Upper lobe of left lung (tissue), 6 donors: ENCODE measurements at places on chromosomes 6 and 20.

DNA sequence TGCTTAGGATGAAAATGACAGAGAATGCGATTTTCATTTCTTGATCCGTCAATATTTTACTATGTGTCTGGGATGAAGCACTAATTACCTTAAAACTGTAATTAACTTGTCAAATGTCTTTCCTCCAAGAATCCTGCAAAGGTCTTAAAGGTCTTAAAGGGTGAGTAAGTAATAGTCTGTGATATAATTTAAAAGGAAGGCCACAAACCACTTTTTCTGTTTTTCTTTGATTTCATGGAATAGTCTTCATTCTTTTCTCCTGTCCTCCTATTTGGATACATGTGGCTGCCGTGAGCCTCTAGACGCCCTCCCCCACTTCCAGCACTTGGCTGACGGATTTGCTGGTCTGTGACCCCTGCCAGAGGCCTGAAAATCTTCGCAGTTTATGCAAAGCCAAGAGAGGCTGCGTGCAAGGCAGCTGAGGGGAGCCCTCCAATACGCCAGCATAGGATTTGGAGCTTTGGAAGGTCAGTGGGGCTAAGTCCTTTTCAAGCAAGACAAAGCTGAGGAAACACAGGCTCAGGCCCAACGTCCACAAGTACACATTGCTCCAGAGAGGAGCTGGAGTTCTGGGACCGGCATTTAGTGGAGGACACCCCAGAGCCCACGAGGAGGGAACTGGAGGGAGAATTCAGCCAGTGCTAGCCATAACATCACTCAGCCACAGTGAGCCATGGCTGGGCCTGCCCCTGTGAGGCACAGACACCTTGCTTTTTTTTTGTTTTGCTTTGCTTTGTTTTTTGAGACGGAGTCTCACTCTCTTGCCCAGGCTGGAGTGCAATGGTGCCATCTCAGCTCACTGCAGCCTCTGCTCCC, 382.6 kb downstream of the SMOC2 start:
- DNase-seq, result no peak

- DNase-seq, result no peak
These were observed 77.0 kb downstream of the DTNBP1 start for GRCh38 chr6:15585760-15586214.

DNA sequence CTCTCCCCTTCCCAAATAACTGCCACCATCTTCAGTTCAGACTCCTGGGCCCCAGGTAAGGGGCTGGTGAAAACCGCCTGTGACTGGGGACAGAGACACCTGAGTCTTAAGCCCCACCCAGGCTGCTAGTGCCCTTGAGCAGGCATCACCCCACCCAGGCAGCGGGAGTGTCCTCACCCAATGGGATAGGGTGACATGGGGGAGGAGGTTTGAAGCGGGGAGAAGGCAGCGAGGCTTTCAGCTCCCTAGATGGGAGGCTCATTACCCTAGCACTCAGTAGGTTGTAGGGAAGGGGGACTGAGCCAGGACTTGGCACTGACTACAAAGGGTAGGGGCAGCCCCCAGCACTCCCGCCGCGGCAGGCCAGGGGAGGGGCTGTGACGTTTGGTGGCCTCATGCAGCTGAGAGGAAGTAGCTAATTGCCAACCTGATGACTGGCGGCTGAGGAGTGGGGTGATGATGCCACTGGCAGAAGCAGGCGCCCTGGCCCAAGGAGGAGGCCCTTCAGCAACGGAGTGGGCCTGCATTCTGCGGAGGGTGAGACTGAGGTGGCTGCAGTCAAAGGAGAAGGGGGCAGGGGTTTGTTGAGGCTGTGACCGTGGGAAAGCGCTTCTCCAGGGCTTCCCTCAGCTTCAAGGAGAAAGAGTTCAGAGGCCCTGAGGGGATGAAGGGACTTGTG, 126.9 kb downstream of the MRPL14 start:
- DNase-seq, result peak; percentile 89

- no peak for DNase-seq
These were observed 326.7 kb upstream of the NOX3 start for GRCh38 chr6:155782320-155782731.

DNA sequence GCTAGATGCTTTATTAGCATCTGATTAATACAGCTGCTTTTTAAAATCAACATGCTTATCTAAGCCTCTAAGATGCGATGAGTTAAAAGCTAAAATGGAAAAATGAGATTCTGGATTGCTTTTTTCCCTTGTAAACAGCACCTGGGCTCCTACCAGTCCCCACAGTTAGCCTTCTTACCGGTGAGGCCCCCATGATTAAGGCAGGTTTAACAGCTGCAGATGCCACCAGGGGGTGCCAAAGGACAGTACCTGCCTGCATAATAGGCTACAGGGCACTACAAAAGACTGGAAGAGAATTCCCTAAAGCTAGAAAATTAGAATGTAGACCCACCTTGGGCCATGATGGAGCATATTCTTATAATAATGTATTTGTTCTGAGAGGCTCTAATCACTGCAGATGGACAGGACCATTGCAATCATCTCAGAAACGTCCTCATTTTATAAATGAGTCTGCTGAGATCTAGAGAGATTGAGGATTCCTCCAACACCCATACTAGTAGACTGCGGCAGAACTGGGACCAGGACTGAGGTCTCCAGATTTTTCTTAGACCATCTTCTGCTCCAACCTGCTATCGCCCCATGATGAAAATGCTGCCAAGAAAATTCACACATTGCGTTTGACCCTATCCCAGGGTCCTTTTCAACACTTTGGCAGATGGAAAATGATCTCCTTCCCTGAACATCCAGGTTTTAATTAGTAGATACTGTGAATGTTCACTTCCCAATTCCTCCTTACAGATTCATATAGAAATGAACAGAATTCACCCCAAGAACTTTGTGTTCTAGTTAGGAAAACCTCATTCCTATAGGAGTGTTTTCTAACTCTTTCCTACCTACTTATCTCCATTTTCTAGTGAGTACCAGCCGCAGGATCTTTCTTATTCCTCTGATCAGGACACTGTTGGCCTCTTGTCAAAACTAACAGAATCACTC, 148.8 kb downstream of the RPS12 start:
- DNase-seq, result no peak

GRCh38 chr6:2173203-2173961, 72.0 kb downstream of the GMDS start:
- DNase-seq, result no peak

DNA sequence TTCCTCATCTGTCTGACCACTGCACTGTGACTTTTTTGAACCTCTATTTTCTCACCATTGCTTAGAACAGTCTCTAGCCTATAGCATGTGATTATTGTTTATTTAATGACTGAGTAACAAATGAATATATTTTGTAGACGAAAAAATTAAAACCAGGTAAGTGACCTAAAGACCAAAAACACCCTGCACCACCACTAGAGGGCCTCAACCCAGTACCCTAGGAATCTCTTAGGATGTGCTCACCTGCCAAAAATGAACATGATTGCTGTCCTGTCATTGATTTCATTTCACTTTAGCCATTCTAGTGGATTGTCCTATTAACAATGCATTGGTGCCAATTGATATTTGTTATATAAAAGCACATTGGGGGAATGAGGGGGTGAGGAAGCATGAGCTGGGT, 199.1 kb downstream of the COL9A1 start:
- no peak for DNase-seq

- DNase-seq, result no peak
These were observed 44.2 kb upstream of the SLC9A8 start for GRCh38 chr20:49768204-49769047.

- no peak for DNase-seq
These were observed 104.6 kb upstream of the FRMD1 start for GRCh38 chr6:168183613-168183970.

- no peak for DNase-seq
These were observed 142.9 kb upstream of the RNF217 start for GRCh38 chr6:124819346-124819745.

DNA sequence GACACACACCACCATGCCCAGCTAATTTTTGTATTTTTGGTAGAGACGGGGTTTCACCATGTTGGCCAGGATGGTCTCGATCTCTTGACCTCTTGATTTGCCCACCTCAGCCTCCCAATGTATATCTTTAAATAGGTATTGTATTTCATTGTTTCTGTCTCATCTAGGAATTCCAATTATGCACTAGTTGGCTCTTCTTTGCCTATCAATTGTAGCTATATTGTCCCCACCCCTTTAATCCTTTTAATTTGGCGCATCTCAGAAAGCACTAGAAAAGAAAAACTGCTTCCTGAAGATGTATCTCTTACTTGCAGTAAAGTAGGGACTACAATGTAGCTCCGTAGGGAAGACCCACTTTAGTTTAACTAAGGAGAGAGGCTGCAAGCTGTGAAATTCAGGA, 10.5 kb upstream of the MAVS start:
- no peak for DNase-seq

GRCh38 chr20:46267108-46268105, 40.9 kb downstream of the CDH22 start:
- DNase-seq, result no peak

DNA sequence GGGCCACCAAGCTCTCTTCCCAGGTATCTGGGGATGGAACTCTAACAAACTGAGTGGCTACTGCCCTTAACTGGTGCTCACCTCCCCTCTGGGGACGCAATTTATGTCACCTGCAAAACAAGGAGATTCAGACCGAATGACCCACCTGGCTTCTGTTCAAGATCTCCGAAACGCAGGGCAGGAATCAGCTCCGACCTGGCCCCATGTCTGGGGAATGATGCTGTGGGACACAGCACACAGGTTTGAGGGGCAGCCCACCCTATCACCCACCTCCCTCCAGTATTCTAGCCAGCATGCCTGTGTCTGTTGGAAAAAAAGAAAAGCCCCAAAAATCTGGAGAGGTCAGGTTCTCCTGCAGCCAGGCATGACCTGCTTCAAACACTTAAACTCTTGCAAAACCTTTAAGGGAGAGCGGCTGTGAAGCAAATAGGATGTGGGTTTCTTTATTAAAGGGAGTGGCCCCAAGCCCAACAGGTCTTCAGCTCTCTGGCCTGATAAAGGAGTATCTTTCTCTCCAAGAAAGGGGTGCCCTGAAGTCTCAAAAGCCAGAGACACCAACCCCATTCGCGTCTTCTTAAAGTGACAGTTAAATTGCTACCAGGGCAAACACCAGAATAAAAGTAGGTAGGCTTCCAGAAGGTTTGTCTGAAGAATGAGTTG, 6.4 kb downstream of the PREX1 start:
- no peak for DNase-seq

- DNase-seq, result no peak
These were observed 42.2 kb downstream of the C6orf132 start for GRCh38 chr6:42100029-42100901.

DNA sequence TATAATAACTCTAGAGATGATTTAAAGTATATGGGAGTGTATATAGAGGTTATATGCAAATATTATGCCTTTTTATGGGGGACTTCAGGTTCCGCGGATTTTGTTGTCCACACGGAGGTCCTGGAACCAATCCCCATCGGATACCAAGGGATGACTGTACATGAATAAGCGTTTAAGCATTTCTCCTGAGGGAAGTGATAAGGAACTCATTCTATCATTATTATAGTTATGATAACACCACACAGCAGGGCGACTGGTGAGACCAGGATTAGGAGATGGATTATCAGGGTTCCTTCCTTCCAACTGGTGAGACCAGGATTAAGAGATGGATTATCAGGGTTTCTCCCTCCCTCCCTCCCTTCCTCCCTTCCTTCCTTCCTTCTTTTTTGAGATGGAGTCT, 6.6 kb downstream of the ECI2 start:
- no peak for DNase-seq

DNA sequence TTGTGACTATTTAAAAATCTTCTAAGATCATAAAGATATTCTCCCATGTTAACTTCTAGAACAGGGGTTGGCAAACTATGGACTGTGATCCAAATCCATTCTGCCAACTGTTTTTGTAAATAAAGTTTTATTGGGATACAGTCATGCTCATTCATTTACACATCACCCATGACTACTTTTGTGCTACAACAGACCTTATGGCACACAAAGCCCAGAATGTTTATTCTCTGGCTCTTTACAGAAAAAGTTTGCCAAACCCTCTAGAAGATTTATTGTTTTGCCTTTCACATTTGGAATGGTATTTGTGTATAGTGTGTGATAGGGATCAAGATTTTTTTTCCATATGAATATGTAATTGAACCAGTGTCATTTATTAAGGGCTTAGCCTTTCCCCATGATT, 341.7 kb downstream of the CD83 start:
- no peak for DNase-seq

DNA sequence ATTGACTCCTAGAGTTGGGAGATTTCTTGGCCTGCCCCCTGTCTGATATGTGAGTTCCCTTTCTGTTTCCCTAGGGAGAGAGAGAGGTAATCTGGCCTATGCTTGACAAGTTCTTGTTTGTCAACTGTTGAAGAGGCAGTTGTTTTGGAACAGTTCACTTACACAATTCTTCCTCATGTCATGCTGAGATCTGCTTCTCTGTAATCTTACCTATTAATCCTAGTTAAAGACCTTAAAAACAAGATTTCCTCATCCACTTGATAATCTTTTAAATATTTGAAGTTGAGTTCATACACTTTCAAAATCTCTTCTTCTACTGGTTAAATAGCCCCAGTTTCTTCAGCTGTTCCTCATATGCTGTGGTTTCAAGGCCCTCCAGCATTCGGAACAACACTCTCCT, 89.9 kb downstream of the FIG4 start:
- no peak for DNase-seq

GRCh38 chr6:57142178-57142525, 30.0 kb upstream of the BAG2 start:
- no peak for DNase-seq

DNA sequence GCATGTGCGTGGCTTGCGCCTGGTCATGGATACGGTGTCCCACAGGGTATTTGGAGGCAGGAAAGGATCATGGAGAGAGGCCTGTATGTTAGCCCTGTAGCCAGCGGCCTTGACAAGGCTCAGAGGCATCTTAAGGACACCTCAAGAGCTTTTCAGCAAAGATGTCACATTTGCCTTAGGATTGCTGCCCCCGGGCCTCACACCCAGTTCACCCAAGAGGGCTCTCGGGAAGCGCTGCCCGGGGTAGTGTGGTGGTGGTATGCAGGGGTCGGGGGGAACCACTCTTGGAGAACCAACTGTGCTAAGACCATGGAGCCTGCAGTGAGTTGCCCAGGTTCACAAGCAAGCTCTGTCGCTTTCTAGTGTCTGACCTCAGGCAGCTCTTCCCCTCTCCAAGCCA, 36.9 kb upstream of the VSTM2L start:
- no peak for DNase-seq

DNA sequence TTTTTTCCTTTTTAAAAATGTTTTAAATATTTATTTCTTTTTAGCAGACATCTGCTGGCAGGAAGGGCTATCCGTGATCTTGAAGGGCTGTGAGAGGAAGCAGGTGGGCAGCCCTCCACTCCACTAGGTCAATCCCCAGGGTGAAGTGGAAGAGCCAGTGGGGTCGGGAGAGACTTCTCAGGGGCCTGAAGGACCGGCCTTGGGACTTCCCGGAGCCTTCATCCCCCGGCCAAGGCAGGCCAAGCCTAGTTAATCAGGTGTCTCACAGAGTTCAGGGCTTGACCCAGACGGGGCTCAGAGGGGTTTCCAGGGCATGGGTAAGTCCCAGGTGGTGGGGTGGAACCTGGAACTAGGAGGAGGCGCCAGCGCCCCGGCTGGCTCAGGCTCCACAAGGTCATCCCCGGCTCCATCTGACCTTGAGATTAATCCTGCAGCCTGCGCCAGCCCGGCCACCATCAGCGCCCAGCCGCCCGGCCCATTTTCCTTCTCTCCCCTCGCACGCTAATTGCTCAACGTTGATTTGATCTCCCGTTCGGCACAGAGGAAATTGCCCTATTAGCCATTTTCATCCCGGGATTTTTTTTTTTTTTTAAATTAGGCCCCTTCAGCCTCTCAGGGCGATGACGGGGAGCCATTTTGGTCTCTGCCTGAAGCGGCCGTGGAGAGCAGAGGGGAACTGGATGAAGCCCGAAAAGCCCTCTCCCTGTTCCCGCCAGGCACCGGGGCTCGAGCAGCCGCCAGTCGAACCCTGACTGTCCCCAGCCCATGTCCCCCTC, 44.4 kb downstream of the MDFI start:
- DNase-seq, result no peak
